ENCODE measurements at places on chromosomes 5 and 9.

- DNase-seq: no peak
Measured at GRCh38 chr9:137552022-137552768, 516 bp downstream of the MRPL41 start.

GRCh38 chr5:106171132-106171531, 1499.6 kb downstream of the EFNA5 start:
- DNase-seq: peak; percentile 5

DNA sequence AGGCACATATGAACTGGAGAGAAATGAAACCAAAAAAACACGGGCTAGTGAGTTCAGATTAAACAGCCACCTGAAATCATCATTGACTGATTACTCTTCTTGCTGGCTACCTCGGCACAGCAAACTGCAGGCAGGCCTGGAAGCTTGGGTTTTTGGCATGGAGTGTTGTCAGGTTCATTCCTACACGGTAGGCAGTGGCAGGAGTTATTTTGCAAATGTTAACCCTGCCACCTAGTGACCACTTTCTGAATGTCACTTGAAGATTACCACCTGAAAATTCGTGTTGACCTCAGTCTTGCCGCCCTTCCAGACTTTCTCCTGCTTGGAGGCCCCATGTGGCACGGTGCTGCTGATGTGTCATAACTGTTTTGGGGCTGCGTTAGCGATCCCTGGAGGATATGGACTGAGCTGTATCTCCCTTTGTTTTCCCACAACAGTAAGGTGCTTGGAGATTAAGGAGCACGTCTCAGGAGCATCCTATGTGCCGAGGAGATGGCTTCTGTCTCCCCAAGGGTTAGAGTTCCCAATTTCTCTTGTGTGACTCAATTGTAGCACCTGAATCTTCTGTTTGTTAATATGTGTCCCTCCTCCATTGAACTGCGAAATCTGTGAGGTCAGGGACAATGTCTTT, 12.7 kb upstream of the CD180 start:
- peak; percentile 84 for DNase-seq

GRCh38 chr9:77851882-77852595, 179.6 kb downstream of the GNAQ start:
- no peak for DNase-seq

DNA sequence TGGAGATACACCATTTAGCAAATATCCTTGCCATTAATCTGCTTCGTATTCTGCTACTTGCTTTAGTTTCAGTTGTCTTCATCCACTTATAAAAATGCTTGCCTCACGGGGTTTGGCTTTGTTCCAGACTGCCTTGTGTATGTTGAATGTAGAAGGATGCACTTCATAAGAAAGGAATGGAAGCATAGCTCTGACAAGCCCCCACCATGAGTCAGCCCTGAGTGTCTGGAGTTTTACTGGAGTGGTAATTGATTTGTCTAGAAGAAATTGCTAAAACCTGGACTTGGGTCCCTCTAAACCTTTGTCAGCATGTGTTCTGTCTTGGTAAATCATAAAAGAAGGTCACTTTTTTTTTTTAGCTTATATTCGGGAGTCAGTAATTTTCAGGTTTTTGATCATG, 4.6 kb downstream of the TEX48 start:
- DNase-seq: peak; percentile 98

DNA sequence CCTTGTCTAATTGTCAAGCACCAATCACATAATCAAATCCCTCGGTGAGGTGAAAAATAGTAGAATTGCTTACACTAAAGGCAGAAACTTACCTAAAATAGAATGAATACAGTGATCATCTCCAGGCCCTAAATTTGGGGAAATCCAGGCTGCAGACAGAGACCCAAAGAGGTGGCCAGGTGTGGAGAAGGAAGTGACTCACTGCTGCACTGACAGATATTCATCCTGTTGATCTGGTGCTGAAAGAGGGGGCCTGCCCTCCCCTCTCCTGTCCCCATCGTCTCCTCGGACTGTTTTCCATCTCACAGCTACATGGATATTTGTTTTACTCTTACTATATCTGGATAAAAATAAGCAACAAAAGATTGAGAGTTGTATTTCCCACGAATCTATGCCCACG, 15.9 kb downstream of the OR2Y1 start:
- DNase-seq: no peak

- DNase-seq: no peak
Measured at GRCh38 chr5:116546033-116546742, 28.4 kb downstream of the SEMA6A start.

DNA sequence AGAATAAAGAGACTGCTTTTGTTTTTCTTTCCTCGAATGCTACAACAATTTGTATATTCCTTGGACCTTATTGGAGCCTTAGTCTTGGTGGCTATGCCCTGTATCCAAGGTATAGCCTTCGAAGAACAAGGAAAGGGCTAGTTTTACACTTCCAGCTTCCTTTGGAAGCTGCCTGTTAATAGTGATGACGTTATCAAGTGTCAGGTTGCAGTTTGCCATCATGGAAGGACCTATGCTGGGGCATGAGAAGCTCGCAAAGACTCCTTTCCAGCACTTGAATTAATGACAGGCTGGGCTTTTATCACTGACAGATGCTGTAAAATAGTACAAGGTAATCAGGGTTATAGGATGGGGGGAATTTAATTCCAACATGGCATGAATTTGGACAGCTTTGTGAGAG, 157.9 kb downstream of the KDM4C start:
- DNase-seq: peak; percentile 34

GRCh38 chr5:169279125-169279524, 21.8 kb downstream of the SLIT3 start:
- DNase-seq: no peak

- DNase-seq: no peak
Measured at GRCh38 chr5:72369301-72369700, 49.1 kb downstream of the PTCD2 start.

DNA sequence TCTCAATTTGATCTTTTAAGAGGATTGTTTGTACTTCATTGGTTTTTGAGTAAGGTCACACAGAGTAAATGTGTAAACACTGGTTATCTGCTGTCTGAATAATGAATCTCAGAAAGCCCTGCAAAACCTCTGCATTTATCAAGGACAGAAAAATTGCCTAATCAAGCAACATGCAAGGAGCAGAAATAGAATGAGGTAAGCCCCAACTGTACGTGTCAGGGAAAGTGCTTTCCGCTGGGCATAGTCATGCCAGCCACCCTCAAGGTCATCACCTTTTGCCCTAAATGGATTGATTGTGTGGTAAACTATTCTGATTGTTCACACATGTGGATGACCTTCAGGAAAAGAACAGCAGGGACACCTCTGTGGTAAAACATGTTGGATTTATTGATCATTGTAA, 376.9 kb upstream of the KCNN2 start:
- peak; percentile 15 for DNase-seq

GRCh38 chr5:167783145-167783817, 508.2 kb upstream of the WWC1 start:
- no peak for DNase-seq

- DNase-seq: no peak
Measured at GRCh38 chr5:158387499-158387898, 528.6 kb upstream of the CLINT1 start.

DNA sequence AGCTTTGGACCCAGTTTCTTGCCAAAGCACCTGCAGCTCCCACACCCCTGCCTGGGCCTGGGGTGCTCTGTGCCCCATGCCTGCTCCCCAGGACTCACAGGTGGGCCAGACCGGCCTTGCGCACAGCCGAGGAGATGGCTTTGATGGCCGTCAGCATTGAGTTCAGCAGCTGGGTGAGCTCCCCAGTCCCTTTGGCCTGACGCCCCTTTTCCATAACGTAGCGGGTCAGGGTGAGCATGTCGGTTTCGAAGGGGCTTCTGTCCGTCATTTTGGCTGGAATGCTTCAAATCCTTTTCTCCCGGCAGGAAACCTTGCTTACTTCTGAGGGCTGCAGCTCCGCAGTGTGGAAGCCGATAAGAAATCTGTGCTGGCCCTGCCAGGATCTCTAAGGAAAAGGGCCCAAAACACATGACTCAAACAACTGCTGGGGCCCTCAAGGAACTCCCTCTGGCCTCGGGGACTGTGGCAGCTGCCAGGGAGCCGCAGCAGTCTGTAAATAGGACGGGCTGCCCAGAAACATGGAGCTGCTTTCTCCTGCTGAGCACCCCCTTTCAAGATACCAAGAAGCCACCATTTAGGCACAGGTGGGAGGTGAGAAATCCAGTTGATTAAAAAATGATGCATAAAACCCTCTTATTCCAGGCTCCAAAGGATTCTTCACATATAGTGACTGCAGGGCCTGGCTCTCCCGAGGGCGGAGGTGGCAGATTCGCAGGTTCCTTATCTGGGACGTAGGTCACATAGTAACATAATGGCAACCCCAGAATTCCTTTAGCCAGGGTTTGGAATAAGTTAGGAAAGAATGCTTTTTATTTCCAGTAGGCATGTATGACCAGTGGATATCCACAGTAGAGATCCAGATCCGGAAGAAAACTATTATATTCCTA, at the start of gene FBP2:
FBP2 (minus strand) TSS at position 366 of the 887 bp plus-strand sequence; CDS start at position 268, 98 bp downstream.
- no peak for DNase-seq

GRCh38 chr5:32058101-32058500, 116.0 kb downstream of the GOLPH3 start:
- no peak for DNase-seq

- DNase-seq: no peak
Measured at GRCh38 chr5:107359916-107360234, 310.9 kb downstream of the EFNA5 start.

GRCh38 chr5:146588331-146589027, 72.5 kb upstream of the GPR151 start:
- DNase-seq: no peak

GRCh38 chr5:151097061-151097460, 16.2 kb upstream of the TNIP1 start:
- no peak for DNase-seq

GRCh38 chr5:72608926-72609325, 101.7 kb upstream of the ZNF366 start:
- DNase-seq: no peak

GRCh38 chr9:14525856-14526255, 167.4 kb downstream of the ZDHHC21 start:
- DNase-seq: no peak

GRCh38 chr9:76996700-76997099, 22.8 kb upstream of the FOXB2 start:
- peak; percentile 53 for DNase-seq

DNA sequence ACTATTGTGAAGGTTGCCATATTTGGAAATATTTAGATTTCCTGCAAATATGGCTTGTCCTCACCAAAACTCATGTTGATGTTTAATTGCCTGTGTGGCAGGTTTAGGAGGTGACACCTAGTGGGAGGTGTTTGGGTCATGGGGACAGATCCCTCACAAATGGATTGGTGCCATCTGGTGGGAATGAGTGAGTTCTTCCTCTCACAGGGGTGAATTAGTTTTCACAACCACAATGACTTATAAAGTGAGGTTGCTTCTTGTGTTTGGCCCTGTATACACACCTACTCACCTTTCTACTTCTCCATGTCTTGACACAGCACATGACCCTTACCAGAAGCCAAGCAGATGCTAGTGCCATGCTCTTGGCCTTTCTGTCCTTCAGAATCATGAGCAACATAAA, 41.1 kb downstream of the ISOC1 start:
- peak; percentile 3 for DNase-seq

GRCh38 chr5:104400941-104401340, 838.4 kb upstream of the NUDT12 start:
- no peak for DNase-seq

- DNase-seq: no peak
Measured at GRCh38 chr5:86570427-86571083, 47.2 kb upstream of the COX7C start.

DNA sequence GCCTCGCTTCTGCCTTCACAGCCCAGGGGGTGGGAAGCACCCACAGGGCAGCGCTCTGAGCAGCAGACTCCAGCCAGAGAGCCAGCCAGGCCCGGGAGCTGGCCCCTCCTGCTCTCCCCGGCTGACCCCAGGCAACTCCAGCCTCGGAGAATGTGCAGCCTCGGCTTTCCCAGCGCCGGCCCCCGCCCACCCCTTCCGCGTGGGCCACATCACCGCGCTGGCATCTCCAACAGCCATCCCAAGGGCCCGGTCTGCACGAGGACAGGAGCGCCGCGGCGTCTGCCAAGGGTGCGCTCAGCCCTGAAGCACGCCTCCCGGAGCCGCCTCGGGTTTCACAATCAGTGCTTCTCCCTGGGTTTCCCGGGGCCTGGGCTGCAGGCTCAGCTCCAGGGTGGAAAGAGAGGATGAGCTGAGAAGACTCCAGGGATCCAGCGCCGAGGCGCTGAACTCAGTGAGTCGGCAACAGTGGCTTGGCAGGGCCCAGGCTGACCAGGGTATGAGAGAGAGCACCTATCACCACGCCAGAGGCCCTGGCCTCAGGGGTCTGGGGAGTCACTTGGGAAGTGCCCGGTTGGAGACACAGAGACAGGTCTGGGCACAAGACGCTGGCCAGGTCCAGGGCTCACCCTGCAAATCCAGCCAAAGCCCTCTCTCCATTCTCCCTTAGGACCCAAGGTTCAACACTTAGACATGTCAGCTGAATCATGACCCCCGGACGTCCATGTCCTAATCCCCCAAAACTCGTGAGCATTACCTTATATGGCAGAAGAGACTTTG, 79.6 kb downstream of the ADAMTS2 start:
- peak; percentile 100 for DNase-seq

DNA sequence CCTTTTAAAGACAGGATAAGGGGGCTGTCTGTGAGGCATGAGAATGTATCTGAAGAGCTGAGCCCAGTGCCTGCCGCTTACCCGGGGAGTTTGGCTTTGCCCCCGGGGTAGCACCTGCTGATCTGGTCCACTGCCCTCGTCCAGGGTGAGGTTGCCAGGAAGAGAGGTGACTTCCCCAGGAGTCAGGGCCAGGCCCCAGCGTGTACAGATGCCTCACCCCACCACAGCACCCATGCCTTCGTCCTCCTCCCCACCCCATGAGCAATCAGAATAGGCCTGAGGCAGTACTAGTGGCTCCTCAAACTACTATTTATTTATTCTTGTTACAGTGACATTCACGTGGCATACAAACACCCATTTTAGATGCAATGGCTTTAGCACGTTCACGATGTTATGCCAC, 15.7 kb upstream of the AIF1L start:
- no peak for DNase-seq

GRCh38 chr5:1930501-1930879, 47.8 kb upstream of the IRX4 start:
- DNase-seq: no peak

GRCh38 chr5:10036136-10036815, 213.4 kb downstream of the ATPSCKMT start:
- DNase-seq: no peak

Measured in cardiac muscle cell (in vitro differentiated cells and primary cell).